ENCODE measurements at places on chromosomes 2 and 18.

GRCh38 chr18:12656938-12657683 is 796 bp downstream of the SPIRE1 start:
- peak; percentile 5 for DNase-seq

- DNase-seq: no peak
Observed at GRCh38 chr2:235055891-235056516, 104.2 kb downstream of the SH3BP4 start.

GRCh38 chr18:53489266-53489665 is 735.2 kb downstream of the MBD2 start:
- no peak for DNase-seq

DNA sequence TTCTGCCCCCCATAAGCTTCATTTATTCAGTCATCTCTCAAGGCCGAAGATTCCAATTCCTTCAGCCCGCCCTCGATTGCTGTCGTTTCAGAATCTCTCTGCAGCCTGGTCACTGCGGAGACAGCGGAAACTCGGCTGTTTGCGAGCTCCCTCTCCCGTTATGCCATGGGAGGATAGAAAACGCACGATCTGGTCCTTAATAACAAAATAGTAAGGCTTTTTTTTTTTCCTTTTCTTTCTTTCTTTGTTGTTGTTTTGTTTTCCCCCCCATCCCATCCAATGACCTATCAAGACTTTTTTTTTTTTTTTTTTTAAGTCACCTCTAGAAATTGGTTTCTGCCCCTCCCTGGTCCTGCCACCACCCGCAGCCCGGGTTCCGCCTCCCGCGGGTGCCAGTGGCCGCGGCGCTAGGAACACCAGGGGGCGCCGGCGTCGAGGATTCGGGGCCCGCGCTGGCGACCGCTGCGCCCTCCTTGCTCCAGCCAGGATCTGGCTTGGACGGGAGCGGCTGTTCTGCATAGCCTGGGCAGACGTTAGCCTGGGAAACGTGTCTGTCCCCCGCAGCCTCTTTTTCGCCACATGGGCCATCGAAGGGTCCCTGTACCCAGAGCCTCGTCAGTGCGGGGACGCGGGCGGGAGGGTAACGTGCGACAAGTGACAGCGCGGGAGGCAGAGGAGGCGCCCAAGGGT is 10.1 kb downstream of the CPLX4 start:
- DNase-seq: peak; percentile 60

Measured in CD4-positive, alpha-beta T cell treated with Interleukin-10 for 1 hour (primary cell).